ENCODE measurements at places on chromosomes 4 and X. TPM values are rescaled to one million over a fixed set of nuclear protein-coding genes. Genes with fewer than 3 reads are reported as not detected.

The NPNT gene
- not detected for total RNA-seq

The TMEM271 gene
- total RNA-seq = not detected

The ARMCX4 gene
- total RNA-seq = 3.1 TPM

The YY2 gene
- 0.65 TPM for total RNA-seq

The FOXO4 gene
- 3.6 TPM for total RNA-seq

The DCHS2 gene
- total RNA-seq = 0.52 TPM

The VCX3B gene
- total RNA-seq = not detected

The SUPT20HL1 gene
- total RNA-seq = not detected

The TEX13C gene
- total RNA-seq = not detected

The GAGE2A gene
- total RNA-seq = not detected

The NPY2R gene
- not detected for total RNA-seq

The ALAS2 gene
- not detected for total RNA-seq

The BEND2 gene
- total RNA-seq = not detected

The KIF4A gene
- 11.5 TPM for total RNA-seq

The CRMP1 gene
- 16.0 TPM for total RNA-seq

The MAGEA6 gene
- total RNA-seq = not detected

The SULT1E1 gene
- 13.6 TPM for total RNA-seq

The PJA1 gene
- 24.1 TPM for total RNA-seq

The NIPAL1 gene
- 3.4 TPM for total RNA-seq

The PLP1 gene
- not detected for total RNA-seq

The TACC3 gene
- total RNA-seq = 22.2 TPM

The NHSL2 gene
- total RNA-seq = 0.78 TPM

The SFRP2 gene
- total RNA-seq = 15.9 TPM

The POF1B gene
- not detected for total RNA-seq

The P2RY8 gene
- not detected for total RNA-seq

The GAGE13 gene
- total RNA-seq = not detected

The TMPRSS11F gene
- not detected for total RNA-seq

The PDLIM3 gene
- 15.9 TPM for total RNA-seq

The WDFY3 gene
- total RNA-seq = 32.0 TPM

The PARM1 gene
- total RNA-seq = 0.65 TPM

The CFP gene
- total RNA-seq = 0.56 TPM

The SCML2 gene
- 0.88 TPM for total RNA-seq

The LINC00632 gene
- total RNA-seq = 22.1 TPM

The FAM184B gene
- total RNA-seq = not detected

The PRSS12 gene
- total RNA-seq = 8.9 TPM

The F9 gene
- not detected for total RNA-seq

The USO1 gene
- 63.8 TPM for total RNA-seq

The MTHFD2L gene
- total RNA-seq = 8.5 TPM

The TMSB15A gene
- 26.8 TPM for total RNA-seq

The CCKAR gene
- total RNA-seq = not detected

The MEPE gene
- total RNA-seq = not detected

The NCAPG gene
- 22.8 TPM for total RNA-seq

The SYNPO2 gene
- total RNA-seq = 1.3 TPM

The TLL1 gene
- 0.08 TPM for total RNA-seq

The AVPR2 gene
- total RNA-seq = not detected

The MTMR8 gene
- 0.08 TPM for total RNA-seq

The REPS2 gene
- 3.8 TPM for total RNA-seq

The LUZP4 gene
- total RNA-seq = not detected

The CT55 gene
- total RNA-seq = not detected

The TLR1 gene
- not detected for total RNA-seq

The RAPGEF2 gene
- 17.6 TPM for total RNA-seq

The HSFX2 gene
- 0.40 TPM for total RNA-seq

All from epithelial cell of alveolus of lung (primary cell).